Tracheal epithelial cell (primary cell): ENCODE measurements at places on chromosomes 13 and 19. TPM values are rescaled to one million over a fixed set of nuclear protein-coding genes. Genes with fewer than 3 reads are reported as not detected.

RYR1 gene
- total RNA-seq: 0.48 and 5.5 TPM in 2 replicates

EBI3 gene
- 0.96 TPM in 1 of 2 replicates, not detected in the other for total RNA-seq

CYP2F1 gene
- not detected in 2 replicates for total RNA-seq

C19orf67 gene
- 0.48 TPM in 1 of 2 replicates, not detected in the other for total RNA-seq

ZNF468 gene
- total RNA-seq: 54.0 and 74.0 TPM in 2 replicates

NXNL1 gene
- total RNA-seq: not detected in 2 replicates

ZNF823 gene
- 6.4 and 8.7 TPM in 2 replicates for total RNA-seq

TNFSF11 gene
- 0.48 TPM in 1 of 2 replicates, not detected in the other for total RNA-seq

RNF17 gene
- not detected in 2 replicates for total RNA-seq

PSG4 gene
- total RNA-seq: 1.1 and 7.0 TPM in 2 replicates

ZNF98 gene
- total RNA-seq: 0.21 TPM in 1 of 2 replicates, not detected in the other

ETV2 gene
- total RNA-seq: not detected in 2 replicates

ZNF8 gene
- 3.9 and 4.3 TPM in 2 replicates for total RNA-seq

PIN1 gene
- total RNA-seq: 79.5 and 89.2 TPM in 2 replicates

FPR1 gene
- total RNA-seq: not detected in 2 replicates

ZNF296 gene
- total RNA-seq: 0.48 and 0.64 TPM in 2 replicates

TNFSF13B gene
- 0.48 and 1.1 TPM in 2 replicates for total RNA-seq

TMEM91 gene
- total RNA-seq: 6.0 and 8.4 TPM in 2 replicates

CNMD gene
- 0.24 TPM in 1 of 2 replicates, not detected in the other for total RNA-seq

FNDC3A gene
- total RNA-seq: 24.5 and 33.0 TPM in 2 replicates

ZGLP1 gene
- 0.21 and 0.48 TPM in 2 replicates for total RNA-seq

FAM216B gene
- total RNA-seq: not detected in 2 replicates

SPRED3 gene
- total RNA-seq: under 0.01 and 0.24 TPM in 2 replicates

POU4F1 gene
- not detected in 2 replicates for total RNA-seq

SAFB2 gene
- total RNA-seq: 15.2 and 17.7 TPM in 2 replicates

TMEM147 gene
- total RNA-seq: 132 and 141 TPM in 2 replicates

SLC15A1 gene
- total RNA-seq: 0.21 and 0.72 TPM in 2 replicates

GJB2 gene
- 131 and 380 TPM in 2 replicates for total RNA-seq

PEG3 gene
- total RNA-seq: 0.43 and 0.48 TPM in 2 replicates

ZNF543 gene
- total RNA-seq: 10.4 and 11.3 TPM in 2 replicates

SYT3 gene
- not detected in 2 replicates for total RNA-seq

ALOX5AP gene
- 1.2 TPM in 1 of 2 replicates, not detected in the other for total RNA-seq

SIGLEC7 gene
- total RNA-seq: not detected in 2 replicates

RB1 gene
- total RNA-seq: 25.8 and 26.5 TPM in 2 replicates

KIR3DL1 gene
- total RNA-seq: not detected in 2 replicates

CGB2 gene
- total RNA-seq: 1.9 TPM in 1 of 2 replicates, not detected in the other

MUC16 gene
- under 0.01 and 0.24 TPM in 2 replicates for total RNA-seq

KLK4 gene
- total RNA-seq: not detected in 2 replicates

SIGLEC5 gene
- not detected in 2 replicates for total RNA-seq

ZIC2 gene
- under 0.01 TPM in 1 of 2 replicates, not detected in the other for total RNA-seq

HSH2D gene
- 0.43 and 0.96 TPM in 2 replicates for total RNA-seq

KISS1R gene
- 0.43 TPM in 1 of 2 replicates, not detected in the other for total RNA-seq

ICAM5 gene
- 13.2 and 32.0 TPM in 2 replicates for total RNA-seq

FBXL3 gene
- total RNA-seq: 42.4 and 43.6 TPM in 2 replicates

PNPLA6 gene
- total RNA-seq: 63.5 and 87.2 TPM in 2 replicates

DDX49 gene
- total RNA-seq: 59.9 and 61.7 TPM in 2 replicates

TMEM86B gene
- 0.21 and 0.24 TPM in 2 replicates for total RNA-seq

ZNF723 gene
- not detected in 2 replicates for total RNA-seq

ACTMAP gene
- total RNA-seq: 0.24 and 0.43 TPM in 2 replicates

ZFP82 gene
- 3.9 and 4.5 TPM in 2 replicates for total RNA-seq

TMIGD2 gene
- not detected in 2 replicates for total RNA-seq

KLF16 gene
- total RNA-seq: 9.8 and 13.7 TPM in 2 replicates

TRPC4 gene
- under 0.01 TPM in 1 of 2 replicates, not detected in the other for total RNA-seq

ICAM4 gene
- 32.3 and 40.3 TPM in 2 replicates for total RNA-seq

AXL gene
- total RNA-seq: 32.0 and 83.6 TPM in 2 replicates

PRTN3 gene
- not detected in 2 replicates for total RNA-seq

CEACAM3 gene
- not detected in 2 replicates for total RNA-seq

COMP gene
- not detected in 2 replicates for total RNA-seq

OR7D2 gene
- not detected in 2 replicates for total RNA-seq

LGALS4 gene
- total RNA-seq: 0.21 TPM in 1 of 2 replicates, not detected in the other
